ENCODE measurements at places on chromosomes 6 and 20.

DNA sequence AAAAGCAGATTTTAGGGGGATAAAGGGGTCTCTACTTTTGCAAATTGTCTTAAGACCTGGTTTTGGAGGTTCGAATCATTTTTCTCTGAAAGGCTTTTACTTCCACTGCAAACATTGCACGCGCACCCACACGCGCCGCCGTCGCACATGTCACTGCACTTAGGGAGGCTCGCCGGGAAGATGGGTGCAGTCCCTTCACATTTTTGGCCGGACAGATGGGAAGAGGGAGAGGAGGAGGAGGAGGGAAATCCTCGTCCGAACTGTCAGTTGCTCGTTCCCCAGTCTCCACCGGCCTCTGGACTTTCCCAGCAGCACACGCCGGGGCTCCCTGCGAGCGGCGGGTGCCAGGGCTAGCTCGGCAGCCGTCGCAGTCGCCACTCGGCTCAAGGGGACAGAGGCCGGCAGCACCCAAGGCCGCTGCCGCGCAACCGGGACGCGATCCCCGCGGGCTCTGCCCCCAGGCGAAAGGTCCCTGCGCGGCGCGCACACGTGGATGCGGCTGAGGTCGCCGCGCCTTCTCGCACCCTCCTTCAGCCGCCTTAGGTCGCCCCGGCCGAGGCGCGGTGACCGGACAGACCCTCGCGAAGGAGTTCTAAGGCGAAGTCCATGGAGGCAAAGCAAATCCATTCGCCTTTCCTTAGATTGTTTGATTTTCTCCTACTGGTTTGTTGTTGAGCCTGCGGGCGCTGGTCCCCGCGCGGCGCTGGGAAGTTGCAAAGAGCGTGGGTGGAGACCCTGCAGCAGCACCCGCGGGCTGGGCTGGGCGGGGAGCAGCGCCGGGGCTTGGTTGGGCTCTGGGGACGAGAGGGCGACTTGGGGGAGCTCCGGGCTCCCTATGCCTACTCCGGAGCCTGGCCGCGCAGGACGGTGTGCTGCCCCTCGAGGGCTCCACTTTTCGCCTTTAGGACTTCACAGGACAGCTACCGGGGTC is 1.2 kb downstream of the MYB start:
- DNase-seq, result peak; percentile 27

- no peak for DNase-seq
Measured at GRCh38 chr6:158662607-158662953, 12.7 kb downstream of the SYTL3 start.

DNA sequence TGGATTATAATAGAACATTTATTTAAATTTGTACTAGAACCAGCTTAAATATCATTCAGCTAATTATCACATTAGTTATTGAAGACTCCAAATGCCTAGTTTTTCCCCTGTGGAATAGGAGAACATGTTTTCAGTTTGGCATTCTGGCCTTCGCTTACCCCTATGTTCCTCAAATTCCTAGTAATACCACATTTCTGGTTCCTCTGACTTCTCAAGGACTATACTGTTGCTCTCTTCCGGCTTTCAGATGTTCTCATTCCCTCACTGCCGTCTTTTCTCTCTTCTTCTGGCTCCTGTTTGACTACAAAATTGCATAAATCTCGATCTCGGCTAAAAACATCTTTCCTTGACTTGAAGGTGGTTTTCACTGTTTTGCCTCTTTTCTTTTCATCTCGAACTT is 71.8 kb upstream of the KHDRBS2 start:
- DNase-seq, result no peak

- DNase-seq, result no peak
Measured at GRCh38 chr6:25094726-25095125, 159.0 kb upstream of the RIPOR2 start.

- no peak for DNase-seq
Measured at GRCh38 chr6:157366648-157367047, 14.3 kb upstream of the ZDHHC14 start.

DNA sequence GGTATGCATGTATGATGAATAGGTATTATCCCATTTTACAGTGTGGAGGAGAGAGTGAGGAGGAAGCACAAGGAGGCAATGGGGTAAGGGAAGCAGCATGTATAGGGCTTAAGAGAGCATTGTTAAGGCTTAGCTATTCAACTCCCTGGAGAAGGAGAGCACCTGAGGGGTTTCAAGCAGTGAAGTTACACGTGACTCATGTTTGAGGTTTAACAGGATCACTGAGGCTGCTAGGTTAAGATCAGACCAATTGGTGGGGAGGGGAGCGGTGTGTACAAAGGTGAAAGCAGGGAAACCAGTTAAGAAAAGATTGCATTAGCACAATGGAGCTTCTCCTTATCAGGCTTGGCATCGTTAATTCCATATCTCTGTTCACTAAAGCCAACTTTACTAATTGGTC is 64.4 kb upstream of the NHSL1 start:
- DNase-seq, result no peak

GRCh38 chr20:61915101-61915500 is 150.6 kb downstream of the TAF4 start:
- DNase-seq, result no peak

DNA sequence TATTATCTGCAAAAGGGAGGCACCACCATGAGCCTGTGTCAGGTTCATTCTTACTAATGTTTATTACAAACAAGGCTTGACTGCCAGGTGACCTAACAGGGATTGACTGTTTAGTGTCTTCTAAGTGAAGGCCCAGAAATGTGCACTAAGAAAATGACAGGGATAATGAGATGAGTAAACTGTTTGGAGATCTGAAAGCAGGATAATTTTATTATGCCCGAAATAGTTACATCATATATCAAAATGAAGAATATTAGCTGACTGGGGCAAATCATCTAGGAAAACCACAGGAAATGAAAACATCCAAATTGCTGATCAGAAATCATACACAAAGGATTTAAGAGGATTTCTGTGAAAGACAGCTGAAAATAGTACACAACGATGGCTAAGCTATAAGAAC is 516.7 kb downstream of the HDGFL1 start:
- DNase-seq, result no peak

DNA sequence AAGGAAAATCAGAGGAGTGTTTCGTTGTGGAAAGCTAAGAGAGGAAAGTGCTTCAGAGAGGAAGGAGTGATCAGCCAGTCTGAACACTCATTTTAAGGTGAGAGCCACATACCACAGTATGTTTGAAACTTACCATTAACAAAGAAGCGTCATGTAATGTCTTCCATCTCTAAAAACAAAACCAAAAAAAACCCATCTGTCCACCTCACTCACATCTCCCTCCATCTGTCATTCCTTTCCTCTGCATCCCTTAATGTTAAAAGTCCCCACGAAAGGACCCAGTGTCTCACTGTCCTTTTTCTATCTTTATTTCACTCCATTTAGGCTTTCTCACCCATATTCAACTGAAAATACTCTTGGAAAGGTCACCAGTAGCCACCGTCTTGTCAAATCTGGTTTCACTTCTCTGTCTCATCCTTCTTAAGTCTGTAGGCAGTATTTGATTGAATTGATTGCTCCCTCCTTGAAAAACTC is 59.4 kb upstream of the GNRH2 start:
- peak; percentile 1 for DNase-seq

- DNase-seq, result no peak
Measured at GRCh38 chr6:3568396-3569082, 111.7 kb upstream of the SLC22A23 start.

DNA sequence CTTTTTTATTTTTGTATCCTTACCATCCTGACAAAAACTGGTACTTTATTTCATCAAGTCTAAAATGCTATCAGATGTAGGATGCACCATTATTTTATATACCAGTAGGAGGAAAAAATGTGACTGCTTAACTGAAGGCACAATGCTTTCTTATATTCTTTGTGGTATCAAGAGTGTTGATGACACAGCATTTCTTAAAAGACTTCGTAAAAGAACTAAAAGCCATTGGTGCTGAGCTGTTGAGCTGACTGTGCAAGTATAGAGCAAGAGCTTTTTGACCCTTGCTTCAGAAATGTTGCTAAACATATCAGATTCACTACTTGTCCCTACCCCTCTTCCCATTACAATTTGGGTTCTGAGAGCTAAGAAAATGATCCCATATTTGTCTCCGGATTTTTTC is 17.5 kb downstream of the SF3B5 start:
- DNase-seq, result no peak

GRCh38 chr6:168198302-168199180 is 119.5 kb upstream of the FRMD1 start:
- no peak for DNase-seq

DNA sequence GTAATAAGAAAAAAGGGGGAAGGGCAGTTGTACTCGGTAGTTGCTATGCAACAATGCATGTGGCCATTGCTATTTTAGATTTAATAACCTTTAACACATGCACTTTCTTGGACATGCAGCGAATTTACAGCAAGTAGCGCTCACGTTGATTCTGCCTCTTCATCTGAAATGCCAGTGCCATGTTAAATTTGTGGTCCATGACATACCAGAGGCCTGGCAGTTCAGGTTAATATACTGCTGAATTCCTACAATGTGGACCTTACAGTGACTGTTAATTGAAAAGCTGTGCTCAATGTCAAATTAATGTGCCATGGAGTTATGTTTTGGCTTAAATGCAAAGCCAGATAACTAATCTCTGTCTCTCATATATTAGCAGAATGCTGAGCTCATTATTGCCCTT is 699.7 kb downstream of the DOK5 start:
- no peak for DNase-seq
